ENCODE measurements at places on chromosomes 6 and 20.

- DNase-seq: no peak
Measured at GRCh38 chr6:139640448-139640847, 266.0 kb upstream of the CITED2 start.

DNA sequence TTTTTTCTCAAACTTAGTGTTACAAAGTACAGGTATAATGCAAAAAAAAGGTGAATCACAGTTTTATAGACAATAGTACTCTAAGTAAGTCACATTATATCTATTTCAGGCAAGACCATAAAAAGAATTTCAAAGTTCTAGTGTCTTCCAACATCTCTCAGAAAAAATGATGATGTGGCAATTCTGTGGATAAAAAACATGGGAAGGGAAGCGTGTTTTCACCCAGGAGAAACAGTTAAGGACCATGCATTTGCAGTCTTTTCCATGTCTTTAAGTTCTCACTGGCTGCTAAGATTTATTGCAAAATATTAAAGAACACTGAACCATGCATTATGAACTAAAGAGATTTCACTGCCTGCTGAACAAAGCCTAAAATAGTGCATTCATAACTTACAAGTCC is 1.8 kb downstream of the SSR1 start:
- no peak for DNase-seq

GRCh38 chr20:49446808-49447207 is 35.7 kb downstream of the KCNB1 start:
- DNase-seq: peak; percentile 40

- no peak for DNase-seq
Measured at GRCh38 chr6:88922775-88923548, 40.5 kb downstream of the RNGTT start.

GRCh38 chr6:168883410-168884049 is 370.1 kb downstream of the THBS2 start:
- no peak for DNase-seq

DNA sequence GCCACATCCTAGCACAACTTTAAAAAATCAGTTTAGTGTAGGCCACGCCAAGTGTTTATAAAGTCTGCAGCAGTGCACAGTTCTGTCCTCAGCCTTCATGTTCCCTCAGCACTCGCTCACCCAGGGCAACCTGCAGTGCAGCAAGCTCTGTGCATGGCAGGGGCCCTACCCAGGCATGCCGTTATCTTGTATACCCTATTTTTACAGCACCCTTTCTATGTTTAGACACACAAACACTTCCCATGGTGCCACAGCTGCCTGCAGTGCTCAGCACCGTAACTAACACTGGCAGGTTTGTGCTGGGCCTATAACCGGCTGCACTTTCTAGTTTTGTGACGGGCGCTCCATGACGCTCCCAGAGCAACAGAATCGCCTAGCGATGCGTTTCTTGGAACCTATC is 43.8 kb downstream of the ZBTB46 start:
- DNase-seq: no peak

DNA sequence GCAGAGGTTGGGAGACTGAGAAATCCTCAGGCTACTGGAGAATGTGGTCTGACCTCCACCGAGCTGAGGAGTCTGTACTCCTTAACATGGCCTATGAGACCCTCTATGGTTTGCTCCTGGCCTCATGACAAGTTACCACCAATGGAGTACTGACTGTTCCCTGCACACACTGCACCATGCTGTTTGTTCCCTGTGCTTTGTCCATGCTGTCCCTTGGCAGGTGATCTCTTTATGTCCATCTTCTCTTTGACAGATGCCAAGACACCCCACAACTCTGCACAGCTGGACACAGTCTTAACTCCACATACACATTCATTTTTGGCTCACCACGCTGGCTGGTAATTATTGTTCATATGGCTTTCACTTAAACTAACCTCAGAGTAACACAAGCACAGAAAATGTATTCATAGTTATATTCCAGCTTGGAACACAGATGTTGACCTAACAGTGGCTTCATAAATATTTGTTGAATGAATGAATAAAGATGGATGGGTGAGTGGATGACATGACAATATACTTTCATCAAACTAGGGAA is 258.0 kb downstream of the ATXN1 start:
- DNase-seq: no peak

- no peak for DNase-seq
Measured at GRCh38 chr6:128339635-128340450, 180.6 kb downstream of the PTPRK start.

DNA sequence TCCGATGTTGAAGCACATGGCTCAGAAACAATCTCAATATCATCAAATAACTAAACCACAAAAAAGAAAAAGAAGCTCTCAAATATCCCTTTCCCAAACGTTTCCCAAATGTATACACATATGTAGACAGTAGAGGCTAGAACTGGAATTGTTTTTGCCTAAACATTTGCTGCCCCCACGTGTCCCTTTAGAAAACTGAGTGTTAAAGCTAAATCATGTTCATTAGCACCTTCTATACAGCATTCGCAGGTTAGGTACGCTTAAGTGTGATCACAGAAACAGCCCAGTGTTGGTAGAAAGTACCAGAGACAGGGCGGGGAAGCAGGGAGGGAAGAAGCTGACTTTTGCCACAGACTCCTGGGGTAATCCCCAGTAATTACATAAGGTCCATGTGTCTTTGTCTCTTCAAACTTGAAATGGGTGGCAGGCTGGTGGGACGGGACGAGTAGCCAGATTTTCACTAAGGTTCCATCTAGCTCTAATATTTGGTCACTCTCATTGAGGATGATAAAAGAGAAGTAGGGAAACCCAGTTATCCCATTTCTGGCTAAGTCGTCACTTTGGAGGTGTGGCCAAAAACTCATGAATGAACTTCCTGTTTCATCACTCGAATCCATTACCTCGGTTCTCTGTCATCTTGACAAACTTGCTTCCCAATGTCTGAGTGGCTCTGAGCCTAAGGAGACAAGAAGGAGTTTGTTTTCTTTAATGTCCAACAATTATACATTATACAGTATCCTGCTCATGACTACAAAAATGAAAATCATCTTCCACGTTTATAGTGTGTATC is 15.0 kb upstream of the TFAP2A start:
- DNase-seq: peak; percentile 79

GRCh38 chr6:148425443-148425842 is 82.8 kb downstream of the SASH1 start:
- DNase-seq: no peak

- DNase-seq: peak; percentile 22
Measured at GRCh38 chr20:20820104-20820503, 107.7 kb upstream of the RALGAPA2 start.

DNA sequence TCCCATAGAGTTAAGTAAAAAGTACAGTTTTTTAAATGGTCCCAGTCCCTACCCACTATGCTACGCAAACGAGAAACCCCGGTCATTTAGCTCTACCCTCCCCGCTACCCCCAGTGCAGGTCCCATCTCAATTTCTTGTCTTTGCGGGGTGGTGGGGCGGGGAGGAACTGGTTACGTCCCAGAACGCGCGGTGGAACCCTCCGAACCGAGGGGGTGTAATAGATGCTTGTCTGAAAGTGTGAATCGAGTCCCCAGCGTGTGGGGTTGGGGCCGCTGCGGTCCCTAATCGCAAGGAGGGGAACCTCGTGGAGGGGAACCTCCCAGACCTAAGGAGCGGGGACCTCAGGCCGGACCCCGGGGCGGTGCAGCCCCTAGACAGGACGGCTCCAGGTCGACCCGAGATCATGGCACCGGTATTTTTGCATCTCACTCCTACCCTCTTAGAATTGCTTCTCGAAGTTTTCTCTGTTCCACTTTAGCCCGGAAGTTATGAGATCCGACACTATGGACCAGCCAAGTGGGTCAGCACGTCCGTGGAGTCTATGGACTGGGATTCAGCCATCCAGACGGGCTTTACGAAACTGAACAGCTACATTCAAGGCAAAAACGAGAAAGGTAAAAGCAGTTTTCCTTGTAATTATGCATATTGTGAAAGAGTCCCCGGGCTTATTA is 779 bp downstream of the HEBP2 start:
- no peak for DNase-seq

DNA sequence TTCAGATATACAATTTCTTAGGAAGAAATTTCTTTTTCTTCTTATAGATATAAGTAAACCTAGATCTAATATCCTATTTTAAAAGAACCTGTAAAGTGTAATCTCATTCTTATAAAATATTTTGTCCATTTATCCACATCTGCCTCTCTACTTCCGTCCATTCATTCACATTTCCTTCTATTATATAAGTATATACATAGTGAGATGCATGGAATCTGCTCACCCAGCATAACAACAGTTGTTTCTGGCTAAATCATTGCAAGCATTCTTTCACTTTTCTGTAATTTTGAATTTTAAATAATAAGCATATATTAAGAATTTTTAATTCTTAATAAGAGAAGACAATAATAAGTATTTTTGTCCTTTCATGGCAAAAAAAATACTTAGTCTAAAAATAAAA is 45.4 kb downstream of the CEP162 start:
- DNase-seq: no peak

- DNase-seq: no peak
Measured at GRCh38 chr6:137181891-137182653, 8.6 kb upstream of the IL22RA2 start.

- peak; percentile 72 for DNase-seq
Measured at GRCh38 chr6:155171747-155172449, 91.9 kb upstream of the CLDN20 start.

GRCh38 chr20:58473453-58474425 is 41.5 kb downstream of the APCDD1L start:
- DNase-seq: no peak

- DNase-seq: no peak
Measured at GRCh38 chr6:102986086-102986485, 1592.6 kb downstream of the GRIK2 start.

- no peak for DNase-seq
Measured at GRCh38 chr20:46371656-46372055, 34.8 kb downstream of the ELMO2 start.

- DNase-seq: no peak
Measured at GRCh38 chr20:12252793-12253192, 335.1 kb downstream of the BTBD3 start.

DNA sequence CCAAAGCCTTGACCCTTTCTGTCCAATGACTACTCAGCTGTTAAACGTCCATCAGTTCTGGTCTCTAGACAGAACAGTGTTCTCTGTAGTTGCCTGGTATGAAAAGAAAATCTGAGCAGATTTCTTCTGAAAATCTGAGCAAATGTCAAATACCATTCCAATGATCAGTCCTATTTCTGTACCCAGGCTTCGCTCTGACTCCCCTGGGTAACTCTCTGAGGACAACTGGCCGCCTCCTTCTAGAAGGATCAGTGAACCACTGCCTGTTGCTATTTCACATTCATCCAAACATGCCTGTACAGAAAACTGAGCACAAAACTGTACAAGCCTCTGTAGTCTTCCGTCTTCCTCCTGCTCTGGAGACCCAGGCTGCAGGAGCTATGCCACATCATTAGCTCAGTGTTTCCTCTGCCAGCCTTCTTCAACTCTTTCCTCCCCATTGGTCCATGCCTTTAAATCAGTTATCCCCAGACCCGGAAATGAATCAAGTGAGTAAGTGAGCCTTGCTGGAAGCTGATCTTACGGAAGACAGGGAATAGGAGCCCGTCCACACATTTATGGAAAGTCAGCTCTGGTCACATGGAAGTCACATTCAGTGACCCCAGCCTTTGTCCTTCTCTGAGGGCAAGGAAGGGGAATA is 63.3 kb downstream of the DAAM2 start:
- DNase-seq: no peak

GRCh38 chr6:36920049-36920448 is 34.3 kb downstream of the C6orf89 start:
- DNase-seq: no peak

DNA sequence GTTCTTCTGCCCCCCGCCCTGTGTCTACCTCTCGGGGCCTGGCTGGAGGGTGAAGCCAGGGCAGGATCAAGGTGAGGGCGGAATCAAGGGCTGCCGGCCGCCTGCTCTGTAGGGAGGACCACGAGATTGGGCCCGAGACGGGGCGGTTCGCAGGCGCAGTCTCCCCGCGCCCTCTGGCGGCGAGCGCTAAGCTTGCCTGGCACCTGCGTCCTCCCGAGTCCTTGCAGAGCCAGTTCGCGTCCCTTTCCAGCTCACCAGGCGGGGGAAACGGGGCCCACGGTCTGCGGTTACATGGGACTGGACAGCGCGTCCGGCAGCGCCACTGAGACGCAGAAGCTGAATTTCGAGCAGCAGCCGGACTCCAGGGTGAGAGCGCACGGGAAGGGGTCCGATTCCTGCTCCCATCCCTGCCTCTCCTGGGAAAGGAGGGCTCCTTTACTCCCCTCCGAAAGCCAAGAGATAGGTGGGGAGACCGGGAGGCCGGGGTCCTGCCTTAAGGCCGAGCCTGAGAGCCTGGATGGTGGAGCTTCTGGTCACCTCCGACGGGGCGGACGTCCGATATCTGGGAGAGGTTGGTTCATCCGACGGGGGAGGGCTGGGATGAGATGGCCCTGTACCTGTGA is 3.6 kb upstream of the MATN4 start:
- DNase-seq: peak; percentile 54

DNA sequence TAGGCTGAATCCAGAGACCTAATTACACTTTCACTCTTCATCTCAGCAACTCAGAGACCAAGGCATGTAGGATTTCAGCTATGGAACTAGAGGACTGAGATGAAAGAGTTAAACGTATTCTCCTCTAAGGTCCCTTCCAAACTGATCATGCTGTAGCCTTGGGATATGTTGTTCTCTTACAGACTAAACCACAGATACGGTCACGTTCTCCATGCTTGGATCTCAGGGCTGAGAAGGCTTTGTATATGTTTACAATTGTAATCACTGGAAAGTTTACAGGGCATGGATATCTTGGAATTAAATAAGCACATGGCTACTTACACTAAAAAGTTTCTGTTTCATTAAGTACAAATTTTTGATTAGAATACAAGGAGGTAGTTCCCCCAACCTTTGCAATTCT is 50.1 kb downstream of the PKIB start:
- DNase-seq: no peak

GRCh38 chr6:136250686-136251008 is 536 bp upstream of the MTFR2 start:
- DNase-seq: no peak

- no peak for DNase-seq
Measured at GRCh38 chr6:149089510-149089909, 228.0 kb upstream of the TAB2 start.

GRCh38 chr6:5231289-5231688 is 29.5 kb downstream of the LYRM4 start:
- DNase-seq: no peak

DNA sequence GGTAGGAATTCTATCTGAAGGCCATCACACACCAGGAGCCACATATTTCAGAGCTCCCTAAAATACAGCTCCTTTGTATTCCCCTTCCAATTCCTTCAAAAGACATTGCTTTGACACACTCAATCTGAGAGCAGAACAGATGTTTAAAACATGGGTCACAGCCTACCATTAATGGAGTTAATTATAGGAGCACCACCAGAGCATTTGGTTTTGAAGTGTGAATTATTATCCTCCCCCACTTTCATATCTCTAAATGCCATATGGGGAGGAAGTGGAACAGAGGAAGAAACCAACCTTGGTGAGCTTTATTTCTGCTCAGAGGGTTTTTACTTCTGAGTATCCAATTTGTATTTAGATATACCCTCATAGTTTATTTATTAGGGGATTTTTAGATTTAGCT is 50.7 kb upstream of the TNFRSF21 start:
- DNase-seq: no peak
